ENCODE measurements at places on chromosomes 2 and 18.
A peak's percentile ranks its signal among the peaks of the same experiment; 100 is the strongest.

DNA sequence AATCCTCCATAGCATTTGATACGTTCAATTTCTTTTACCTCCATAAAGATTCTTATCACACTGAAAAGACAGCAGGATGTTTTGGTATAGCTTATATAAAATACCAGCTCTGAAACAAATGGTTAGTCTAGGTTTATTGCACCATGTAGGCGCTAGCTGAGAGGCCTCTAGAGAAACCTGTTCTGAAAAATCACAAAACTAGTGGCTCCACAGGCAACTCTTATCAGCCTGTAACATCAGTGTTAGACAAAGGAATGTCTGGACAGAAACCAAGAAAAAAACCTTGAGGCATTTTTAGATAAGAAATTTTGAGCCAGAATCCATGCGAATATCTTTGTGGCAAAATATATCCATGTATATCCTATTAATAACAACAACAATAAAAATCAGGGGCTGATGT is 440.4 kb upstream of the MAP2 start:
- no peak for DNase-seq

- DNase-seq, result no peak
These were observed 75.0 kb upstream of the GATA6 start for GRCh38 chr18:22094358-22094734.

- DNase-seq, result no peak
These were observed 29.7 kb upstream of the FAHD2A start for GRCh38 chr2:95372845-95373244.

DNA sequence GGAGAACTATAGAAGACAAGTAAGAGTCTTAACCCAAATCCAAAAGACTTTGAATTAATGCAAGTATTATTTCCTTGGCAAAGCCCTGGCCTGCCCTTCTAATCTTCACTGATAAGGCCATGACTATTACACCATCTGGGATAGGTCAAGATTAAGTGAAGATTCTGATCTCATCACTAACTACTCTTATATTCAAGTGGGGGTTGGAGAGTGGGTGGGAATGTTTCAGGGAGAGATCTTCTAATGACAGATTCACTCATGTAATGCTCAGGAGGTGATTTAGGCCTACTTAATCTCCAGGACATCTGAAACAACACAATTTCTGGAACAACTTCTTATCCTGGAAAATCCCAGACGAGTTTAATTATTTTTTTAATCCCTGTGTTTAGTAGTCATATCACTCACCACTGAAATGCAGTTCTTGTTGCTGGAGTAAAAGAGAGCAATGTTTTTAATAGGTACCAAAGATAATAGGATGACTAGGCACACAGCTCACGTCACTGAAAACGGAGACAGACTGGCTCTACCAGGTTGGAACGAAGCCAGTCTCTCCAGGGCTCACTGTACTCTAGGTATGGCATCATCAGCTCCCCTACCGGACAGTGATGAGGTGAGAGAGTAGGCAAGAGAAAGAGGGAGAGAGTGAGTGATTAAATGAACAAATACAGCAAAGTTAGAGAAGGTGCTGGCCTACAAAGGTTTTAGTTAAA is 133.1 kb downstream of the NCKAP5 start:
- DNase-seq, result no peak

- DNase-seq, result no peak
These were observed 70.7 kb downstream of the CCDC93 start for GRCh38 chr2:117943013-117943672.

DNA sequence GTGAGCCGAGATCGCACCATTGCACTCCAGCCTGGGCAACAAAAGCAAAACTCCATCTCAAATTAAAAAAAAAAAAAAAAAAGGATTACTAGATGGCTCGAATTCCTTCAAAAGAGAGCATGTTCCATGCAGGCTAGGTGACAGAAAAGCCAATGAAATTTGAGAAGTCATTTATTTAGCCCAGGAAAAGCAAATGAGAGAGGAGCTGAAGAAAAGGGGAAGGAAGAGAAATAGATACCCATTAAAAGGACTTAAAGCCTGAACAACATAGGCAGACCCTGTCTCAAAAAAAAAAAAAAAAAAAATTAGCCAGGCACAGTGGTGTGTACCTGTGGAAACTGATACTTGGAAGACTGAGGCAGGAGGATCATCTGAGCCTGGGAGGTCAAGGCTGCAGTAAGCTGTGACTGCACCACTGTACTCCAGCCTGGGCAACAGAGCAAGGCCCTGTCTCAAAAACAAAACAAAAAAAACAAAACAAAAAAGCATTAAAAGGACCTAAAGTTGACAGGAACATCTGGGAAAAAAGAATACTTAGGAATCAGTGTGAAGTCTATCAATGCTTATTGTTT is 11.1 kb downstream of the SEPTIN10 start:
- no peak for DNase-seq

GRCh38 chr2:126634273-126634861 is 21.6 kb upstream of the GYPC start:
- no peak for DNase-seq

DNA sequence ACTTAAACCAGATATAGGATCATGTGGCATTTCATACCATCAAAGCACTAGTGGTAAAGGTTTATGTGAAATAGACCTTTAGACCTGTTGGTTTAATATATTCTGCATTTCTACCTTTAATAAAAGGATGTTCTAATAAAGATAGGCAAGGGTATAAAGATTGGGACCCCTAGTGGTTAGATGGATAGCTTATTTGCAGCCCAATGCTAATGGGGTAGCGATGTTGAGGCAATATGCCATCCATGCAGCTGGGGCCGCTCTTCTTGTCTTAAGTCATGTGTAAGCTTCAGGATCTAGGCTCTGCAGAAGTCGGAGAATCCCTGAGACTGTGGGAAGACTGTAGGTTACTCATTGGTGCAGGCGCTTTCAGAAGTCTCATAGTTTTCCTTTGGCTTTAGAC is 114.9 kb downstream of the ICOS start:
- no peak for DNase-seq

GRCh38 chr2:75342504-75343175 is 143.3 kb upstream of the TACR1 start:
- DNase-seq, result no peak

DNA sequence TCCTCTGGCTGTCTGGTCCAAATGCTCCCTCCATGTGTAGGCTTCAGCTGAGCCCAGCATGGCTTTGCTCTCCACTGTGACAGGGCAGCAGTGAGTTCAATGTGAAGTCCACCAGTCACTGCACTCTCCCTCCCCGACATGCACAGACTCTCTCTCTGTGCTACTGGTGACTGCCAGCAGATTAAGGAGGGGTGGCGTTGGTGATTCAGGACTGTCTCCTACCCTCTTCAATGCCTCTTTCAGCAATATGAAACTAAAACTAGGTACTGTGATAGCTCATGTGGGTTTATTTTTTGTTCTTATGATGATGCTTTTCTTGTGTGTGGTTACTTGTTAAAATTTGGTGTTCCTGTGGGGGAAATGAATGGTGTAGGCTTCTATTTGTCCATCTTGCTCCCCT is 201.0 kb upstream of the RBMS1 start:
- no peak for DNase-seq

- no peak for DNase-seq
These were observed 267.4 kb downstream of the DYSF start for GRCh38 chr2:71720596-71721361.

GRCh38 chr18:57352761-57353136 is 392 bp downstream of the ST8SIA3 start:
- no peak for DNase-seq

GRCh38 chr18:31217038-31217849 is 54.6 kb upstream of the DSC1 start:
- no peak for DNase-seq

GRCh38 chr18:59848002-59848401 is 51.8 kb upstream of the PMAIP1 start:
- DNase-seq, result no peak

DNA sequence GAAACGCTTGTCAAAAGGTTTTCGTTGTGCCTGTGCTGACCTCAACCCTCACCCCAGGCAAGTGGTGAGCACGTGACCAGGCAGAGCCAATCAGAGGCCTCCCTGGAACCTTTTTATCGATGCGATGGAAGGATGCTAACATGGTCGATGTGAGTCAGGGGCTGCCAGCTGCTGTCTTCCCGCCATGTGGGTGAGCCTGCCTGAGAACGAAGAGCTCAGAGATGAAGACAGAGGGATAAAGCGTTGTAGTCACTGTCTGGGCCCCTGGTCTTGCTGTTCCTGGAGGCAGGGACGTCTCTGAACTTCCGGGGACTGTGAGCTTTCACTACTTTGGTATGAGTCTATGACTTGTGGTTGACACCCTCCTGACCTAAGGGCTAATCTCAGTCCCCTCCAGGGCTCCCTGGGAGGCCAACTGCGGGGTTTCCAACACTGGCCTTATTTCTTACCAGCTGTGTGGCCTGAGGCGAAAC is 18.6 kb downstream of the DNMT3A start:
- DNase-seq, result no peak

GRCh38 chr2:207230261-207231105 is 64.7 kb upstream of the KLF7 start:
- no peak for DNase-seq

GRCh38 chr2:26875065-26875634 is 27.2 kb downstream of the DPYSL5 start:
- DNase-seq, result no peak

GRCh38 chr2:82731824-82732223 is 1727.3 kb downstream of the SUCLG1 start:
- no peak for DNase-seq

DNA sequence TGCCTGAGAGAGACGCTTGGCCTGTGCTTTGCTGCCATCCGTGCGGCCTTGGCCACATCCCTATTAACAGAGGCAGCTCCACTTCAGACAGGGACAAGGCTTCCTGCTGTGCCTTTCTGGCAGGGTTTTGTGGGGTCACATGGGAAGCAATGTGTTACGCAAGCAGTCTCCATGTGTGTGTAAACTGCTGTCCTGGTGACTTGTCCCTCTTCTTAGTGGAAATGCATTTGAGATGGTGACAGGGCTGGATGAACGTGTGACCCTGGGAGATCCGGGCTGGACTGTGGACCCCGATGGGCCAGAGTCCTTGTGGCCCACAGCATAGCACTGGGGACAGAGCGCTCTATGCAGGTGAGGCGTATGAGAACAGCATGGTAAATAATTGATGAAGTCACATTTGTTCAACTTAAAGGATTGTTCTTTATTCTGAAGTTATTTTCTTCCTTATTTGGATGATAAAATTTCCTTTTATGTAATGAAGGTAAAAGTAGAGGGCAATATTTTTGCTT is 23.2 kb downstream of the ASB1 start:
- DNase-seq, result peak; percentile 24

GRCh38 chr2:48750128-48750739 is 5.3 kb downstream of the LHCGR start:
- no peak for DNase-seq

GRCh38 chr2:207182911-207183310 is 17.2 kb upstream of the KLF7 start:
- peak; percentile 51 for DNase-seq

- no peak for DNase-seq
These were observed 4.2 kb downstream of the CNDP2 start for GRCh38 chr18:74500372-74500771.

GRCh38 chr2:37753758-37754157 is 82.3 kb upstream of the CDC42EP3 start:
- no peak for DNase-seq

DNA sequence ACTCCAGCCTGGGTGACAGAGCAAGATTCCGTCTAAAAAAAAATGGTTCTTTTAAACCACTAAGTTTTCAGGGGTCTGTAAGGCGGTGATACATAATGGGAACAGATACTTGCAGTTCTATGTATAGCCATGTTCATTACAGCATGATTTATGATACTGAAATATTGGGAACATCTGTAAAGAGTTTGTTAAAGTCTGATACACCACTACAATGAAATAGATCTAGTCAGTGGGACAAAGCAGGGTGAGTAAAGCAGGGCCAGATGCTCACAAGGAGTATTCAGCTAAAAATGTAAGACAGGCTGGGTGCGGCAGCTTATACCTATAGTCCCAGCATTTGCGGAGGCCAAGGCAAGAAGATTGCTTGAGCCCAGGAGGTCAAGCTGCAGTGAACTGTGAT is 6.2 kb upstream of the ING5 start:
- no peak for DNase-seq

DNA sequence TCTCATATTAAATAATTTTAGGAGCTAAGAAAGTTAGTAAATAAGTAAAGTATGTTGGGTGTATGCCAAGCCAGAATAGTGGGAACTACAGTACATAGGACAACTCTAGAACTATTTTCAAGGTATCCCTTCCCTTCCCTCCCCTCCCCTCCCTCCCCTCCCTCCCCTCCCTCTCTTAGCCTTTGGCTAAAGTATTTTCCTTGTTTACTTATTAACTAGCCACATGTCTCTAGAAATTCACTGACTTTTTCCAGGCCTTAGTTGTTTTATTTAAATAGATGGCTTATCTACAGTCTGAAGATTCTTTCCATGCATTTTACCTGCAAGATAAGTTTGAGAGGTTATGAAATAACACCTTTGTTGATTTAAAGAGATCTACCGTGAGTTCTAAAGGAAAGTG is 402.1 kb downstream of the PARD3B start:
- DNase-seq, result no peak

- DNase-seq, result no peak
These were observed 61.0 kb downstream of the PXDN start for GRCh38 chr2:1683297-1683696.

GRCh38 chr2:54704688-54705605 is 18.5 kb upstream of the EML6 start:
- peak; percentile 62 for DNase-seq

GRCh38 chr2:182319556-182320505 is 107.0 kb downstream of the PDE1A start:
- no peak for DNase-seq

GRCh38 chr2:12613137-12613835 is 103.5 kb upstream of the TRIB2 start:
- DNase-seq, result no peak

- peak; percentile 5 for DNase-seq
These were observed 364.7 kb downstream of the GPD2 start for GRCh38 chr2:156800781-156801361.

- no peak for DNase-seq
These were observed at the start of gene ATOH8 for GRCh38 chr2:85753525-85754312. ATOH8 (plus strand) TSS chr2:85753991; CDS start chr2:85754190, 199 bp downstream.

All from stromal cell of bone marrow (primary cell).